RWPE2 (cell line): ENCODE measurements at places on chromosomes 3 and 15.

DNA sequence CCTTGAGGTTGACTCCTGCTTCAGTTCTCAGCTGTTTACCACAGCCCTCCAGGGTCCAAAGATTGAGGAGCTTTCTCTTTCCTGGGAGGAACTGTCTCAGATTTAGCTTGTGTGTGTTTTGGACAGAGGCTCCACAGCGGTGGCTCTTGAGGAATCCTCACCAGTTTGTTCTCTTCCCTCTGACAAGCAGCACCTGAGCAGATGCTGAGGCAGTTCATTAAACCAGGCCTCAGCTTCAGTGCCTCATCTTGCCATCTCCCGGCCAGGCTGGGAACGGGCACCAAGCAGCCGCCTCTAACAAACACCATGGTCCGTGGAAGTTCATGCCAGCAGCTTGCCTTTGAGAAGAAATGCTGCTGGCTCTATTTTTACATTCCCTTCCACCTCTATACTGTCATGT, 25.8 kb upstream of the TIMP4 start:
- H3K36me3 ChIP-seq, result no peaks in the 10 kb centered on the region
- DNase-seq, result no peak
- H3K27me3 ChIP-seq, result no peaks in the 10 kb centered on the region
- no peak overlapping the region for H3K4me3 ChIP-seq
- peaks cover 30% of the 10 kb centered on the region for H3K4me1 ChIP-seq

- H3K27me3 ChIP-seq, result no peaks in the 10 kb centered on the region
- peaks cover 60% of the 10 kb centered on the region for H3K36me3 ChIP-seq
- no peak overlapping the region for H3K27ac ChIP-seq
- peaks cover under 1% of the 10 kb centered on the region for H3K4me1 ChIP-seq
Measured at GRCh38 chr3:52679199-52679538, 6.5 kb downstream of the PBRM1 start.

DNA sequence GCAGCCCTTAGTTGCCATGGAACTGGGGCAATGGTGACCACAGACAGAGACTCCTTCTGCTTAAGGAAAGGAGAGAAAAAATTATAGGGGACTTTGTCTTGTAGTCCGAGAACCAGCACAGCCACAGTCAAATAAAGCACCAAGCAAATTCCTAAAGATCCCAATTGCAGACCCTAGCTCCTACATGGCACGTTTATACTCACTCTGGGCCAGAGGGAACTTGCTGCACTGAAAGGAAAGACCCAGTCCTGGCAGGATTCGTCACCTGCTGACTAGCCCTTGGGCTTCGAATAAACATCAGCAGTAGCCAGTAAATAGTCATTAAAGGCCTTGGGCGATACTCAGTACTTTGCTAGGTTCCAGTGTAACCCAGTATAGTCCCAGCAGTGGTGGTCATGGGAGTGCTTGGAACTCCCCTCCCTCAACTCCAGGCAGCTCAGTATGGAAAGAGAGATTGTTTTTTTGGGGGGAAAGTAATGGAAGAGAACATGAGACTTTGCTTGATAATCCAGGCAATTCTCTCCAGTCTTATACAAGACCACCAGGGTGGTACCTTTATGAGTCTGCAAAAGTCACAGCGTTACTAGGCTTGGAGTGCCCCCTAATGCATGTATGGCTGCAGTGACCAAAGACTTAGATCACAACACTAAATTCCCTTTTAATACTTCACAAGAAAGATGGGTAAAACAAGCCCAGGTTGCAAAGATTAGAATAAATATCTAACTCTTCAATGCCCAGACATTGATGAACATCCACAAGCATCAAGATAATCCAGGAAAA, 66.4 kb upstream of the AGTR1 start:
- H3K4me3 ChIP-seq, result no peak overlapping the region
- H3K4me1 ChIP-seq, result no peaks in the 10 kb centered on the region
- no peaks in the 10 kb centered on the region for H3K36me3 ChIP-seq

- no peaks in the 10 kb centered on the region for H3K27me3 ChIP-seq
- no peak overlapping the region for H3K4me3 ChIP-seq
- no peak overlapping the region for H3K27ac ChIP-seq
Measured at GRCh38 chr3:79278681-79279080, 489.1 kb downstream of the ROBO1 start.

- H3K4me3 ChIP-seq, result no peak overlapping the region
- peak; percentile 22 for DNase-seq
- no peaks in the 10 kb centered on the region for H3K36me3 ChIP-seq
- no peaks in the 10 kb centered on the region for H3K27me3 ChIP-seq
- H3K4me1 ChIP-seq, result peaks cover 31% of the 10 kb centered on the region
- no peak overlapping the region for H3K27ac ChIP-seq
Measured at GRCh38 chr3:127789051-127789450, 33.3 kb downstream of the MGLL start.

GRCh38 chr3:20878691-20879090, 692.7 kb upstream of the SGO1 start:
- no peaks in the 10 kb centered on the region for H3K4me1 ChIP-seq
- no peaks in the 10 kb centered on the region for H3K27me3 ChIP-seq
- H3K4me3 ChIP-seq, result no peak overlapping the region
- no peak overlapping the region for H3K27ac ChIP-seq
- DNase-seq, result no peak

DNA sequence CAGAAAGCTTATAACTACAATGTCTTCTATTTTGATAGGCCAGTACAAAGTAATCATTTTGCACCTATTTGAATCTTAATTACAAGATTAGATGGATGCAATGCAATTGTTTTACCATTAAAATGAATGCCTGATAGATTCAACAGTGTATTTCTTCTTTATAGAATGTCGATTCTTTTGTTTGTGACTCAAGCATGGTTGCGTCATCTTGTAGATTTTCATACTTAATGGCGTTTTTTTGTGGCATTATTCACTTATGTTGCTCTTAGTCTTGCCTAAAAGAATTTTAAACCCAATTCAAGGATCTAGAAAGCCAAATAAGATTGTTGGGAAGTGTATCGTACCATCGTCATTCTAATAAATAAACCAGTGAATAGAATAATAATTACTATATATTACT, 21.4 kb downstream of the ZBTB38 start:
- peaks cover 35% of the 10 kb centered on the region for H3K36me3 ChIP-seq
- peaks cover 4% of the 10 kb centered on the region for H3K4me1 ChIP-seq
- H3K27ac ChIP-seq, result no peak overlapping the region
- H3K27me3 ChIP-seq, result no peaks in the 10 kb centered on the region
- H3K4me3 ChIP-seq, result no peak overlapping the region

- H3K27me3 ChIP-seq, result no peaks in the 10 kb centered on the region
- peaks cover 3% of the 10 kb centered on the region for H3K4me1 ChIP-seq
- DNase-seq, result no peak
- H3K36me3 ChIP-seq, result no peaks in the 10 kb centered on the region
- H3K4me3 ChIP-seq, result no peak overlapping the region
Measured at GRCh38 chr3:38985581-38985980, 66.2 kb downstream of the SCN11A start.

DNA sequence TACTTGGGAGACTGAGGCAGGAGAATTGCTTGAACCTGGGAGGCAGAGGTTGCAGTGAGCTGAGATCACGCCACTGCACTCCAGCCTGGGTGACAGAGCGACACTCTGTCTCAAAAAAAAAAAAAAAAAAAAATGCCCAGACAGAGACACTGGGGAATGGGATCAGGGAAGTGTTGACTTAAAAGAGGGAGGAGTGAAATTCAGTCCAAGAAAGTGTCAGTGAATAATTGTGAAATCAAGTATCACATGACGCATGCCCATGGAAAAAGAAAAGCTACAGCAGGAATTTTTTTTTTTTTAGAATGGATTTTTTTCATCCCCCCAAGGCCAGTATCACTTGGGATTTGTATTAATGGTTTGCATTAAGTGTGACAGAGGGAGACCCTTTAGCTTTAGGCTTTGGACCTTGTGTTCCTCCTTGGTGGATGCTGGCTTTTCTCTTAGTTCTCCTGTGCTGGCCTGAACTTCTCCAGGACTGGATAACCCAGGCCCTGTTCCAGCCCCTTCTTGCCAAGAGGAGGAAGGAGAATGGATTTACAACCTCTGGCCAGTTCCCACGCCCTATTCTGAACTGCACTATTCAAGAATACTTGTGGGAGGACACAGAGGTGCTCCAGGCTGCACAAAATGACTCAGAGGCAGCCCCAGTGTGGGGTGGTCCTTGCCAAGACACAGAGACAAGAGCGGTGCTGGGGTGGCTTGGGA, 36.7 kb upstream of the ZNF774 start:
- H3K27ac ChIP-seq, result peak overlapping the region; percentile 14
- H3K27me3 ChIP-seq, result no peaks in the 10 kb centered on the region
- peaks cover 13% of the 10 kb centered on the region for H3K4me1 ChIP-seq
- DNase-seq, result no peak

- no peaks in the 10 kb centered on the region for H3K36me3 ChIP-seq
- DNase-seq, result no peak
- peaks cover 40% of the 10 kb centered on the region for H3K27me3 ChIP-seq
- no peak overlapping the region for H3K27ac ChIP-seq
Measured at GRCh38 chr3:56467801-56468183, 475 bp downstream of the ERC2 start.

DNA sequence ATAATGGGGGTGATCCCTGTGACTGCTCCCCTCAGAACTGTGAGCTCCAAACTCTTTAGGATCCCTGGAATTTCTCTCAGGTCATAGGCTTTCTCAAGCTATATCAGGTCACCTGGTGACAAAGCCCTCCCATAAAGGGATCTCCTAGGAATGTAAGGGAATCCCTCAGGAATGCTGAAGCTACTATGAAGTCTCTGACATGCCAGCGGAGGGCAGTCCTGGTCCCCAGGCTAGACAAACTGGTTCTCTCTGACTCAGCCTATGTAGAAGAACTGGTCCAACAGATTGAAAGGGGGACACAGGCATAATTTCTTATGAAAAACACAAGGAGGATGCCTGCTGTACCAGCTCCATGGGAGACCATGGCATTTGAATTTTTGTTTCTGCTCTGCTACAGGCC, 6.7 kb downstream of the LPCAT4 start:
- H3K4me1 ChIP-seq, result no peaks in the 10 kb centered on the region
- DNase-seq, result no peak
- H3K27ac ChIP-seq, result no peak overlapping the region
- H3K36me3 ChIP-seq, result peaks cover 78% of the 10 kb centered on the region
- H3K4me3 ChIP-seq, result no peak overlapping the region
- H3K27me3 ChIP-seq, result no peaks in the 10 kb centered on the region

DNA sequence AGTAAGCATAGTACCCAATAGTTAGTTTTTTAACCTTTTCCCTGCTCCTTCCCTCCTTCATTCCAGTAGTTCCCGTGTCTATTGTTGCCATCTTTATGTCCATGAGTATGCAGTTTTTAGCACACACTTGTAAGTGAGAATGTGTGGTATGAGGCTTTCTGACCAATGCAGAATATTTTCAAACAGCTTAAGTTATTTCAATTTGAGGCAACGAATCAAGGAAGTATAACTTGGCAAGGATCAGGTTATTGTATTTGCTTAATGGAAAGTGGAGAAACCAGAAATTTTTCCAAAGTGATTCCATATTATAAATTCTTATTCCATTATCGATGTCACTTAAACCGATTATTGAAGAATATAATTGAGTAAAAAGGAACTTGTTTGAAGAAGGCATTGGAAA, 954.8 kb downstream of the GBE1 start:
- H3K27me3 ChIP-seq, result no peaks in the 10 kb centered on the region
- no peak overlapping the region for H3K4me3 ChIP-seq
- no peak for DNase-seq
- no peaks in the 10 kb centered on the region for H3K4me1 ChIP-seq
- no peak overlapping the region for H3K27ac ChIP-seq

- H3K4me3 ChIP-seq, result no peak overlapping the region
- DNase-seq, result no peak
- H3K36me3 ChIP-seq, result no peaks in the 10 kb centered on the region
- H3K27ac ChIP-seq, result no peak overlapping the region
Measured at GRCh38 chr3:55609230-55609827, 122.2 kb upstream of the WNT5A start.

GRCh38 chr3:23900744-23901143, 16.0 kb downstream of the NKIRAS1 start:
- DNase-seq, result no peak
- no peak overlapping the region for H3K4me3 ChIP-seq
- no peaks in the 10 kb centered on the region for H3K27me3 ChIP-seq
- no peak overlapping the region for H3K27ac ChIP-seq

GRCh38 chr3:39234651-39235050, 42.3 kb upstream of the XIRP1 start:
- no peaks in the 10 kb centered on the region for H3K4me1 ChIP-seq
- peaks cover 16% of the 10 kb centered on the region for H3K27me3 ChIP-seq
- no peaks in the 10 kb centered on the region for H3K36me3 ChIP-seq
- no peak for DNase-seq
- H3K4me3 ChIP-seq, result no peak overlapping the region

- H3K4me1 ChIP-seq, result no peaks in the 10 kb centered on the region
- no peak for DNase-seq
- no peak overlapping the region for H3K27ac ChIP-seq
- H3K27me3 ChIP-seq, result no peaks in the 10 kb centered on the region
- H3K36me3 ChIP-seq, result no peaks in the 10 kb centered on the region; the same call in 1 of the 2 replicates
- H3K4me3 ChIP-seq, result no peak overlapping the region
Measured at GRCh38 chr3:4398120-4398940, 68.7 kb downstream of the SUMF1 start.

DNA sequence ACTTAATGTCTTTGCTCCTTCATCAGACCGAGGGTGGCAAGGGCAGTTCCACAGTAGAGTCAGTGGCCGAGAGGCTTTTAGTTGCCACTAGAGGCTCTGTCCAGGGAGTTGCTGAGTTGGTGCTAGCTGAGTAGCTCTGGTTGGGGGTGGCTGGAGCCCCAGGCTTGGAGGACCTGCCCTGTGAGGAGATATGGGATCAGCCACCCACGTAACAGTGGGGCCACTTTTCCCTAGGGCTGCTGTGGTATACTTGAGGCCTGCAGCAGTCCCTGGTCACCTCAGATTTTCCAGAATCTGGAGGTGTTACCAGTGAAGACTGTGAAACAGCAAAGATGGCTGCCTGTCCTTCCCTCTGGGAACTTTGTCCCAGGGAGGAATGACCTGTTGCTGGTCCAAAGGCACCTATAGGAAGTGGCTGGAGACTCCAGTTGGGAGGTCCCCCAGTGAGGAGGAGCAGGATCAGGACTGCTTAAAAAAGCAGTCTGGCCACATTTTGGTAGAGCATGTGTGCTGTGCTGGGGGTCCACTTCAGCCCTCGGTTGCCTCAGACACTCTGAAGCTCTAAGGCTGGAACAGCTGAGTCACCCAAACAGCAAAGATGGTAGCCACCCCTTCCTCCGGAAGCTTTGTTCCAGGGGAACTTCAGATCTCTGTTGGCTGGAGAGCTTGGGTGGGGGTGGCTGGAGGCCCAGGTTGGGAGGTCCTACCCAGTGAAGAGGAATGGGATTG, 72.9 kb downstream of the AKAP13 start:
- H3K27me3 ChIP-seq, result no peaks in the 10 kb centered on the region
- H3K36me3 ChIP-seq, result no peaks in the 10 kb centered on the region
- no peak overlapping the region for H3K4me3 ChIP-seq
- DNase-seq, result no peak

DNA sequence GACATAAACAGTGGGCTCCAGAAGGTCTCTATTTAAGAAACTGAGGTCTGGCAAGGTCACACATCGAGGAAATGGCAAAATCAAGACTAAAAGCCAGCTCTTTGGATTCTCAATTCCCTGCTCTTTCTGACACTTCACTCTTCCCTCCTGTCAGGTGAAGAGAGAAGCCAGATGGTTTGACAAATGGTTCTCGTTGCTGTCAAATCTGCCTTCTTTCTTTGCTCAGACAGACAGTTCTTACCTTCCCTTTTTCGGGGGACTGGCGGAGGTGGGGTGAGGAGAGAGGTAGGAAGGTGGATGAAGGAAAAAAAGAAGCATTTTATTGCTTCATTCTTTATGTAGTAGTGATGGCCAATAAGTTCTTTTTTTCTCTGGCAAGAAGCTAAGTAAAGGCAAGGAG, 133.4 kb downstream of the LPP start:
- no peak overlapping the region for H3K27ac ChIP-seq
- no peaks in the 10 kb centered on the region for H3K27me3 ChIP-seq
- H3K36me3 ChIP-seq, result no peaks in the 10 kb centered on the region
- peaks cover 12% of the 10 kb centered on the region for H3K4me1 ChIP-seq
- no peak overlapping the region for H3K4me3 ChIP-seq
- DNase-seq, result no peak
